ENCODE measurements at places on chromosomes 12 and 14.

GRCh38 chr14:80978403-80978802 lies 23.0 kb downstream of the TSHR start:
- peak; percentile 80 for DNase-seq

DNA sequence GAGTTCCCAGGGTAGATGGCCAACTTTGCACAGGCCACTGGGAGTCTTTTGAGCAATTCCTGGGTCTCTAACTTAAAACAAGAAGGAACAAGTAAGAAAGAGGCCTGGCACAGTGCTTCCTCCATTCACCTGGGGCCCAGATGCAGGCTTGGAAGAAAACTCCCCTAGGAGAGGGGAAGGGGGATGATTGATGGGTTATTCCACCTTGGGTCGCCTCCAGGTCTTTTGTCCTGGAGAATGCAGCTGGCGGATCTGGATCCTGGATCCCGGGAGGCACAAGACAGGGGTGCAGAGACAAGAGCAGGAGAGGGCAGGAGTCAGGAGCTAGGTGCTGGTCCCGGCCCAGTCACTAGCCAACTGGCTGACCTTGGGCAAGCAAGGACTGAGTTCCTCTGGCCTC lies 74.5 kb downstream of the ESRRB start:
- DNase-seq = no peak

GRCh38 chr14:53356361-53357150 lies 203.4 kb upstream of the DDHD1 start:
- no peak for DNase-seq

- peak; percentile 19 for DNase-seq
Observed at GRCh38 chr14:33184587-33184986, 245.9 kb downstream of the NPAS3 start.

- DNase-seq = no peak
Observed at GRCh38 chr12:20375560-20375959, 7.2 kb downstream of the PDE3A start.

- peak; percentile 44 for DNase-seq
Observed at GRCh38 chr12:49750027-49750995, 9.0 kb downstream of the TMBIM6 start.

GRCh38 chr14:35898217-35898775 lies 72.2 kb downstream of the BRMS1L start:
- no peak for DNase-seq

- no peak for DNase-seq
Observed at GRCh38 chr12:47377414-47378221, 297.9 kb upstream of the AMIGO2 start.

DNA sequence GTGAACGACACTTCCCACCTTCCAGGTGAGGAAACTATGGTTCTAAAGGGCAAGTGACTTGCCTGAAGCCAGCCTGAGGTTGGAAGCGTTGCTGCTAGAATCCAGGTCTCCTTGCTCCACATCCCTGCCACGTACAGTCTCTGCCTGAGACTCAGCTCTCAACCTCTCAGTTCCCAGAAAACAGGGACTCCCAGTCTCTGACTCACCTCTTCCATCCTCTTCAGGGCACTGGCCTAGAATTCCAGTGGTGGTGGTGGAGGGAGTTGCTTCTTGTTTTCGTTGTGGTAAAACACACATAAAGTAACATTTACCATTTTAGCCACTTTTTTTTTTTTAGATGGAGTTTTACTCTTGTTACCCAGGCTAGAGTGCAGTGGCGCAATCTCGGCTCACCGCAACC lies 7.3 kb downstream of the GPR68 start:
- DNase-seq = no peak

GRCh38 chr14:100654814-100655740 lies 67.9 kb upstream of the BEGAIN start:
- DNase-seq = peak; percentile 95

GRCh38 chr12:108116699-108117098 lies 12.4 kb upstream of the WSCD2 start:
- no peak for DNase-seq

DNA sequence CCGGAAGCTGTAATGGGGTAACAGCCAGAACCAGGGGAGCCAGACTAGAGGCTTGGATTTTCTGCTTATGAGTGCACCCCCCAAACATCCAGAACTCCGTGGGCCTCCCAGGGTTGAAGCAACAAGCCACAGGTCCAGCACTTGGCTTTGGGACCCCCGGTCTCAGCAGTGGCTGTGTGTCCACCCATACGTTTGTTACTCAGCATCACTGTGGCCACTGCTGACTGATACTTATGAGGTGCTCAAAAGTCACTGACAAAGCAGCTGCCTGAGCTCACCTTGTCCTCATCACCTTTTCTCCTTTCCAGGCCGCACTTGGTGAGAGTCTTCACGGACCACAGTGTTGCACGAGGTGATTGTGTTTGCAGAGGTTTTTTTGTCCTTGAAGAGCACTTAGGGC lies 145.6 kb upstream of the RFLNA start:
- DNase-seq = no peak

GRCh38 chr12:28459481-28459880 lies 269.2 kb downstream of the CCDC91 start:
- no peak for DNase-seq

DNA sequence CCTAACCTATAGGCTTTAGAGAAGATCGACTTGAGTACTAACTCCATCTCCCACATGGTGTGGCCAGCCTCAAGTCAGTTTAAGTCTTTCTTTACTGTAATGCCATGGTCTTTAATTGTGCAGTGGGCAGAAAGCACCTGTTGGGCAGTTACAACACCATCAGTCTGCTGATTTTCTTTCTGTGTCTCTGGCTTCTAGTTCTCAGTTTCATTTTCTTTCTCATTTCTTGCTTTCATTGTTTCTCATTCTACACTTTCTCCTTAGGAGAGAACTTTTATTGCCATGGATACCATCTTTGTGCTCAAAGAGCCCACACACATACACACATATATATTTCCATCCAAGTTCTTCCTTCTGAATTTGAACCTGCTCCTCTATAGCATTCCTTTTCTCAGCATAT lies 96.1 kb upstream of the SLC16A7 start:
- DNase-seq = no peak

DNA sequence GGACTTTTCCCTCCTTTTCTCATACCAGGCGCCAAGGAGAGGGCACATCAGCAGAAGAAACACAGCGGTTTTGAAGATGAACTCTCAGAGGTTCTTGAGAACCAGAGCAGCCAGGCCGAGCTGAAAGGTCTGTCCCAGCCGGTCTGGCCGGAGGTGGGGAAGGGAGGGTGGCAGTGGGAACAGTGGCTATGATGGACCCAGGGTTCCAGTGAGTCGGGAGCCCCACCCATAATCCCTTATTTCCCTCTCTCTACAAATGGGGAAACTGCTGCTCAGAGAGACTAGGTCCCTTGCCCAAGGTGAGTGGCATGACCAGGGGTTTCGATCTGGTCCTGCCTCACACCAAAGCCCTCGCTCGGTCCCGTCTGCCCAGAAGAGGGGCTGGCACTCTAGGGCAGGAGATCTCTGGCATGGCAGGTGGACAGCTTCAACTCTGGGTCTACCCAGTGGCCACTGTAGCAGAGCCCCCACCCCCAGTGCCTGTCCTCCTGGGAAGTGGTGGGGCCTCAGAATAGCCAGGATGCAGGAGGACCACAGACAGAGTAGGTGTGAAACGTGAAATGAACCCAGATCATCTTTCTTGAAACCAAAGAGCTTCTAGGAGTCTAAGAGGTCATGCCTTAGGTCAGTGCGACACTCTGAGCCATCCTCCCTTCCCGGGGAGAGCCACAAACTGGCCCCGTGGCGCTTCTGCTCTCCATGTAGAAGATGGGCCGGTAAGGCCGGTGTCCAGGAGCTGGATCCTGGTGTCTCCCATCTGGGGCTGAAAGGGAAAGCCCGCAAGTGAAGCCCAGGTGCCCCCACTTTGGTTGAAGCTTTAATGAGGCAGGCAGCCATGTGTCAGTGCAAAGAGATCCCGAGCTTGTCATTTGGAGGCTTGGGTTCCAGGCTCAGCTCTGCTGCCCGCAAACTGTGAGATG lies 7.0 kb downstream of the CHGA start:
- no peak for DNase-seq

GRCh38 chr14:75274050-75274898 lies 4.4 kb upstream of the FOS start:
- DNase-seq = no peak

GRCh38 chr12:46390881-46391280 lies 18.3 kb upstream of the SLC38A2 start:
- DNase-seq = no peak

DNA sequence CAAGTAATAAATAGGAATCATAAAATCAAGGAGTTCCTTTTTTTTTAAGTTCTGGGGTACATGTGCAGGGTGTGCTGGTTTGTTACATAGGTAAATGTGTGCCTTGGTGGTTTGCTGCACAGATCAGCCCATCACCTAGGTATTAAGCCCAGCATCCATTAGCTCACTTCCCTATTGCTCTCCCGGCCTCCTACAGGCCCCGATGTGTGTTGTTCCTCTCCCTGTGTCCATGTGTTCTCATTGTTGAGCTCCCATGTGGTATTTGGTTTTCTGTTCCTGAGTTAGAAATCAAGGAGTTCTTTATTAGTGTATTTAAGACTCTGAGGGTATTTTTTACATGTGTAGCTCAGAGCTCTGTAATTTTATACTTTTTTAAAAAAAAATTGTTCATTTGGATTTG lies 86.0 kb downstream of the SCFD1 start:
- peak; percentile 8 for DNase-seq

DNA sequence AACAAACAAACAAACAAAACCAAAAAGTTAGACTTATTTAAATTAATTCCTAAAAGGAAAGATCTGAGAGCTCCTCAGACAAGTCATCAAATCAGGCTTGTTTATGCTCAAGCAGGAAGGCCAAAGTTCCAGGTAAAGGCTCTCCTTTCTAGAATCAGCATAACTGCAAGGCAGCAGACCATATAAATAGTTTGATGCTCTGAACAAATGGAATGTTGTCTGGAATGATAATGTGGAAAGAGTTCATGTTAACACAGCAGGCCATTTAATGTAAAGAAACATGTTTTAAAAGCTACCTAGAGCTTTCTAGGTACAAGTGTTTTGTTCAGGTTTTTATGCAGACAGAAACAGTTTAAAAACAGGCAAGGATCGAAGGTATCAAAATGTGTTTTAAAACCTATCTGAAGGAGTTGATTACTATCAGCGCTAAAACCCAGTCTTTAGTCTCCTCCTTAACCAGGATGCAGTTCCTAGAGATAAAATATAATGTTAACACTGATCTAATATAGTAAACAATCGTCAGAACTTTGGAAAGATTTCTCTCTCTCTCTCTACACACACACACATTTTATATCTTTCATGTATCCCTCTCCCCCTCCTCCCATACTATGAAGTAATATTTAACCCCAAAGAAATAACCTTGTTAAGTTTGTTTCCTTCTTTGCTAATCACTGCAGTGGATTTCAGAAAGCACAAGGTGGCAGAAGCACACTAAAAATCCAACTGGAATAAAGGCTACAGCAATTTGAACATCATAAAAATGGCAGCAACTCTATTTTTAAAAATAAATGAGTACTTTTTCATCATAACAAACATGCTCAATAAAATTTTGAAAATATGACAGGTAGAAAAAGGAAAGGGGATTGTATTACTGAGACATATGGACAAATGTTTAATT lies 135.5 kb downstream of the PAWR start:
- peak; percentile 48 for DNase-seq

GRCh38 chr12:67980391-67980790 lies 8.9 kb upstream of the IFNG-AS1 start:
- no peak for DNase-seq

DNA sequence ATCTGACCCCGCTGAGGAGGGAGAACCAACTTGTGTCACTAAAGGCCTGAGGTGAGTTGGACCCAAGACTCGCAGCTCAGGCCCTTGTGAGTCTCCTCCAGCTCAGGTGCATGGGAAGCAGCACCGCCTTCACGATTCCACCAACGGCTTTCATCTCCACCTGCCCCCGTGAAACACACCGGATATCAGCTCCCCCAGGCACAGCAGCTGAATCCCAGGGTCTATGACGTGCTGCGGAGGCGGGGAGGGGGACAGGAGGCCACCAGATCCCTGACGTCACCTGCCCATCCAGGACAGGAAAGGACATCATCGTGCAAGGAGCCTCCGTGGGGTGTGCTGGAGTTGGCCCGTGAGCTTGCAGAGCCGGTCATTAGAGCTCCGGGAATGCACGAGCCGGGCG lies 18.5 kb upstream of the SFSWAP start:
- DNase-seq = no peak

DNA sequence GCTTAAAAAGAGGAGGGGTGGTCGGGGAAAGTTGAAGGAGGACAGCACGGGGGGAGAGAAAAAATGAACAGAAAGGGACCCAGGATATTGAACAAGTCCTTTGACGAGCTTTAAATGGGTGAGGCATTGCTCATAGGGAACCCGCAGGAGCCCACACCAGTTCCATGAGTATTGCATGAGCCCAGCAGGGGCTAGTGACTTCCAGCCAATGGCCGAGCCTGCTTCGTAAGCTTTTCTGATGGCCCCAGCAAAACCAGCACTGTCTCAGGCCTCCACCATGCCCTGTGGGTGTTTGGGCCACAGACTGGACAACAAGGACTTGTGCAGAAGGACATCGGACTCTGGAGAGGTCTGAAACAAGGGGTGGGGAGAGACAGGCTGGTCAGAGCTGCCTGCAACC lies 109.5 kb downstream of the ZFP36L1 start:
- DNase-seq = no peak

- no peak for DNase-seq
Observed at GRCh38 chr14:24329736-24330135, 5.1 kb downstream of the ADCY4 start.

GRCh38 chr12:100953677-100954076 lies 159.1 kb downstream of the ANO4 start:
- no peak for DNase-seq

GRCh38 chr14:76784881-76785280 lies 23.6 kb downstream of the VASH1 start:
- peak; percentile 56 for DNase-seq

DNA sequence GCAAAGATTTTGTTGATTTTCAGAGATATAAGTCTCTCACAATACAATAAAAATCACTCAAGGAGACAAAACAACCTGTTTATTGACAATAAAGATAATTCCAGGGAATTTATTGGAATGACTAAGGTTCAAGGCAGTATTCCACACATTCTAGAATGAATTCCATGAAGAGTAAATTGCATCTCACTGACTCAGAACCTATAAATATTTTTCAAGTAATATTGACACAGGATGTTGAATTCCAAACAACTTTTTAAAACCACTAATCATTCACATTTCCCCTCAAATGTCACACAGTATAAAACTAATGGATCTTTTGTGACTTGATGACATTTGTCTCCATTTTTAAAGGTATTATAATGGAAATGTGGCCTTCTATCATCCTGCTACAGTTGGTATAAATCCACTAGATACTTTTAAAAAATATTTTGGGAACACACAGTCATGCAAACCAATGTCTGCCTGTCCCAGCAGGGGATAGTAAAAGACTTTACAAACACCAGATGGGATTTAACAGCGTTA lies 42.1 kb upstream of the LGR5 start:
- no peak for DNase-seq

- DNase-seq = peak; percentile 24
Observed at GRCh38 chr12:103901518-103902173, 28.6 kb upstream of the HSP90B1 start.

All from NCI-H2171 treated with DMSO at 0.1 percent for 48 hours (cell line).